ENCODE measurements at places on chromosomes 4 and X.
A peak's percentile ranks its signal among the peaks of the same experiment; 100 is the strongest.

DNA sequence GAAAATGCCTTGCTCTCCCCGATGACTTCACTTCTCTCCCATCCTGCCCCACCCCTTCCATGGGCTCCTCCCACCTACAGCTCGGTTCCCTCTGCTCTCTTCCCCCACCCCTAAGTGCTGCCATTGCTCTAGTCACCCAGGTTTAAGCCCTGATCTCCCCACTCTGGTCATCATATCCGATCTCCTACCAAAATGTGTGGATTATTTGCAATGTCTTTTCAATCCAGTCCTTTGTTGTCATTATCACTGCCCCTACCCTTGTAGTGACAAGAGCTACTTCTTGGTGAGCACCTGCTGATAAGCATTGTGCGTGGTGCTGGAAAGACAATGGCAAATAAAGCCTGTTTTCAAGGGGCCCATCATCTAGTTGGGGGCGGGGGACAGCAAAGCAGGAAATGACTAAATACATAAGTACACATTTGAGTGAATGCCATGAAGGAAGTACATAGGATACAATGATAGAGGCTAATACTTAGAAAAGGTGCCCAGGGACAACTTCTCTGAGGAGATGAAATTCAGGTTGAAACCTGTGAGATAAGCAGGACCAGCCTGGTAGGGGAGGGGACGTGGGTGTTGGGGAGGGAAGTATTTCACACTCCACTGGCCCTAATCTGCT, 63.8 kb downstream of the DLG3 start:
- no peak for DNase-seq

DNA sequence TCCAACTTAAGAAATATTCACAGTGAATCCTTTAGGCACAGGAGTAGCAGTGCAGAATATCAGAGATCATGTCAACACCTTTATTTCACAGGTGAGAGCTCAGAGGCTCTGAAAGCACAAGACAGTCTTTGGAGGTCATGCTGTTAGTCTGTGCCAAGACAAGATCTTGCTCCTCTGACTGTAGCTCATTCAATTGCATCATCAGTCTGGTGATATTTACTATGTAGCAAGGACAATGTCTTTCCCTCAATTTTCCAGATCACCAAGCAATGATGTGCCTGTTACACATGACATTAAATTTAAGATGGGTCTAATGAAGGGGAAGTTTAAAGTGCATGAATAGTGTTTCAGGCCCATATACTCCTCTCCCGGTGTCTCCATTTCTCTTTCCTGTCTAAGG, 277.5 kb downstream of the IL15 start:
- no peak for DNase-seq

DNA sequence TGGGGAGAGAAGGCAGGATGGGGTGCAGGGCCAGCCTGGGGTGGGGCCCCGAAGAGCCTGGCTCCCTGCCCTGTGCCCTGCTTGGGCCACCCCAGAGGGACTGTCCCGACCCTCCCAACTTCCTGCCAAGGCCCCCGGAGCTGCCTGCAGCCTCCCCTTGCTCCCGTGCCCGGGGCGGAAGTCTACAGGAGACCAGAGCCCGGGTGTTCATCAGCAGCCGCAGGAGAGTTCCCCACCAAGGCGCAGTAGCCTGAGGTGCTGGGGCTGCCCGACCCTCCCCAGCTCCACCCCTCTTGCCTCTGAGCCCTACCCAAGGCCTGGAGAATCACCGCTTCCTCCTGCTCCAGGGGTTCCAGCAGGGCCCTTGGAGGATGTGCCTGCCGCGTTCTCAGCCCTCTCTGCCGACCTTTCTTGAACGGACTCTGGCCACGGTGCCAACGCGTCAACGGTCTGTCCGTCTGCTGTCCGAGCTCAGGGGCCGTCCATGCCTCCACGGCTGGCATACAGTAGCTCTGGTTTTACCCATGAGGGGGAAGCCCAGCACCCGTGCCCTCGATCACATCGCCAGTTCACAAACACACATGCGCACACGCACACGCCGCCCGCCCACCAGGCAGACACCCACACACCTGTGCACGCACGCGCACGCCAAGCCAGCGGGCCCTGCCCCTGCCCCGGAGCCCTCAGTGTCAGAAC, 36.0 kb upstream of the SPON2 start:
- no peak for DNase-seq

- no peak for DNase-seq
Observed at GRCh38 chr4:183532821-183533220, 28.0 kb downstream of the ING2 start.

DNA sequence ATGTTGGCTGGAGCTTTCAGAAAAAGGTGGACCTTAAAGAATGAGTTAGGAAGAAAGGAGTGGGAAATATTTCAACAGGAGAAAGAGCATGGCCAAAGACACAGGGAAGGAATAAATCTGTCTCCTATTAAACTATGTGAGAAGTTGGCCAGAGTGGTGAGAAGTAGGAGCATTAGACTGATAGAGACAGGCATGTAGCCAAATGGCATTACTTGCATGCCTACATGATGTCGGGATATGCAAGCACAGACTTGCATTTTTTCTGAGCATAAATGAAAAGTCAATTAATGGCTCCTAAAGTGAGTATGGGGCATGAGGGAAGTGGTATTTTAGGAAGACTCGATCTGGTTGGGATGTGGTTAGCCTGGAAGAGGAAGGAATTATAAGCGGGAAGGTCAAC, 279.6 kb upstream of the PITX2 start:
- DNase-seq = no peak

- no peak for DNase-seq
Observed at GRCh38 chr4:47531954-47532321, 46.9 kb downstream of the ATP10D start.

- no peak for DNase-seq
Observed at GRCh38 chr4:110122201-110122600, 76.2 kb downstream of the ELOVL6 start.

DNA sequence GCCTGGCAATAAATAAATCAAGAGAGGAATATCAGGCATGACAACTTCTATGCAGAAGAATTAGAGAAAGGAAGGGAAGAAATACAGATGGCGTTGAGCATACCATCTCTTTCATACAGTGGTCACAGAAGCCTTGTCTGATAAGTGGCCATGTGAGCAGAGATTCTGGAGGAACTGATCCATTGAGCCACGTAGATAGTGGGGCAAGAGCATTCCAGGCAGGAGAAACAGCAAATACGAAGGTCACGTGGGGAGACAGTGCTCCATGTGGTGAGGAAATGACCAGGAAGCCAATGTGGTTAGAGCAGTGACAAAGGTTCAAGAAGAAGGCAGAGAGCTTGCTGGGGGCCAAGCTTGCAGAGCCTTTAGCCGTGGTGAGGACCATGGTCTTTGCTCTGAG, 226.7 kb upstream of the NOCT start:
- DNase-seq = no peak

GRCh38 chrX:40734971-40735324, 394 bp downstream of the MED14 start:
- DNase-seq = no peak

- DNase-seq = peak; percentile 78
Observed at GRCh38 chrX:40644821-40645358, 2.5 kb downstream of the CXorf38 start.

- no peak for DNase-seq
Observed at GRCh38 chr4:185552254-185552653, 16.9 kb upstream of the PDLIM3 start.

GRCh38 chrX:109760209-109760921, 27.3 kb upstream of the ACSL4 start:
- no peak for DNase-seq

DNA sequence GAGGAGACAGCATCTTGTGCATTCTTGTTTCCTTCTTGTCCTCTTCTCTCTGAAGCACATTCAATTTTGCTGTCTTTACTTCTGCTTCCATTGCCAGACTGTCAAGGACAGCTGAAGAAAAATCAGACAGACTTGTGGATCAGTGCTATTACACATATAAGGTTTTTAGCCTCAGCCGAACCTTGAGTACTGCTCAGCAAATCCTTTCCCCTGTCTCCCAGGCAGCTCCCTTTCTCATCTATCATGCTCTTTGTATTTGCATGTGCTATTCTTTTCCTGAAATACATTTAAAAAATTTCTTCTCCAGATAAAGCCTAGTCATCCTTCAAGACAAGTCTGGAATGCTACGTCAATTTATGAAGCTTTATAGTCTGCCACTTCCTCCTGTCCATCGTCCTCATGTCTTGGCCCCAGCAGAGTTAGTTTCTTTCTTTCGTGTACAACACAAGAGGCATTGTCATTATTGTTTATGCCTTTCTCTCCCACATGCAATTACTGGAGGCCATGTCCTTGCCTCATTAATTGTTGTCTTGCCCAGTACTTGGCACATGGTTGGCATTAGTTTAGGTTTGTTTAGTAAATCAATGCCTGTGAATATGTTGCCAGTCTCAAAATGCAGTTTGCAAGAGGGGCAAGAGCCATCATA, 45.1 kb downstream of the ADGRL3 start:
- no peak for DNase-seq

- DNase-seq = peak; percentile 39
Observed at GRCh38 chrX:10208953-10209352, 52.2 kb downstream of the CLCN4 start.

- DNase-seq = no peak
Observed at GRCh38 chrX:104183685-104184084, 17.4 kb downstream of the FAM199X start.

DNA sequence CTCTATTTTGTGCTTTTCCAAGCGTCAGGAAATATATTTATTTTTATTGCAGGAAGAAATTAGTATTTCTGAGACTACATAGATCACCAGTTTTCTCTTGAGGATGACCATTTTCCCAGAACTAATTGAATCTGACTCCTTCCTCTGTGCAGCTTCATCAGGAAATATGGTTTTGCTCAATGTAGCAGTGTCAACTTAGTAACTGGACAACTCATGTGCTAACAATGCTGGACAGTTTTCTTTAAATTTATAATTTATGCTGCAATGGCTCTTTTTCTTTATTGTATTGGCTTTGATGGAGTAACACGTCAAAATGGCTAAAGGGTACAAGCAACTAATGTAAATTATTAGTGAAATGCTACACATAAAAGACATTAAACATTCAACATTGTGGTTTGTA, 531.5 kb downstream of the ANKRD50 start:
- DNase-seq = no peak

GRCh38 chrX:66110112-66110511, 53.9 kb upstream of the HEPH start:
- peak; percentile 42 for DNase-seq

DNA sequence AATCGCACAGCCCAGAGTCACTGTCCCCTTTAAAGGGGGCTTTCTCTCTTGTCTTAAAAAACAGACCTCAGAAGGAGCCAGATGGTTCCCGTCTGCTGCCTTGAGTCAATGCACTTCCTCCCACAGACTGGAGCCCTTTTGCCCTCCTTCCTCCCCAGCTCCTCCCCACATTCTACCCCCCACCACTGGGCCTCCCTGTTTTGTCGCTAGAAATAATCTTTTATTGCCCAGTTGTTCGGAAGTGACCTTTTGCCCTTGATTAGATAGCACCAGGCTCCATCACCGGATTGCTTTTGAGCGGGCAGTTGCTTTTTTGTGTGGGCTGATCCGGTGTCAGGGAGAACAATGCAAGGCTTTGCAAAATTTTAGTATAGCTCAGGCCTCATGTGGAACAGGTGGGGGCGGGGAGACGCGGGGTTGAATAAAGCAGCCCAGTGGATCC, 47.7 kb downstream of the SPRY1 start:
- peak; percentile 78 for DNase-seq

DNA sequence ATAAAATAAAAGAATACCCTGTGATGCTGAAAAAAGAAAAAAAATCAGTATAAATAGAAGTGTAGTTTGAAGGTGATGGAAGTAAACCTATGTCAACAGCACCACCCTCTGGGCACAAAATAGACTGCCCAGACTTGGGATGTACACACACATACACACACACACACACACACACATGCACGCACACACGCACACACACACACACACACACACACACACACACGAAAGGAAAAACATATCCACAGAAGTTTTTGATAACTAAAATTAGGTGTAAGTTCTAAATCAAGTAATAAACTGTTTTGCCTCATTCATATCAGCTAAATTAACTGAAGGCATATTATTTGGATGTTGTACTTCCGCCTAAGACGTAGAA, 40.5 kb downstream of the ANXA5 start:
- DNase-seq = peak; percentile 4

DNA sequence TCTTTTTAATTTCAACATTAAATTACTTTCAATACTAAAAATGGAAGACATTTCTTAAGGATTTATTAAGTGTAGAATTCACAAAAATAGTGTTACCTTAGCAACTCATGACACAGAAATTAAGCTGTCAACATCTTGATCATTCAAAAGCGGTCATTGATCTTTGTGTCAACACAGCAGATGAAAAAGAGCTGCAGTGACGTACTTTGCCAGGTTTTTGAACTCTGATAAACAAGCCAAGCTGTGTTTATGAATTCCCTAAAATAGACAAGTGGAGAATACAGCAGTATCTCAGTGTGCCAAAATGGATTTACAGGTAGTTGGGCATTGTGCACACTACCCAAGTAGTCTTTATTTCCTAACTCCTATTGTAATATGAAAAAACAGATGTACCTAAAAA, 1141.8 kb upstream of the PCDH7 start:
- no peak for DNase-seq

GRCh38 chr4:6894528-6895498, 14.8 kb upstream of the TBC1D14 start:
- DNase-seq = no peak

GRCh38 chr4:173488656-173489055, 41.4 kb downstream of the HAND2 start:
- no peak for DNase-seq

DNA sequence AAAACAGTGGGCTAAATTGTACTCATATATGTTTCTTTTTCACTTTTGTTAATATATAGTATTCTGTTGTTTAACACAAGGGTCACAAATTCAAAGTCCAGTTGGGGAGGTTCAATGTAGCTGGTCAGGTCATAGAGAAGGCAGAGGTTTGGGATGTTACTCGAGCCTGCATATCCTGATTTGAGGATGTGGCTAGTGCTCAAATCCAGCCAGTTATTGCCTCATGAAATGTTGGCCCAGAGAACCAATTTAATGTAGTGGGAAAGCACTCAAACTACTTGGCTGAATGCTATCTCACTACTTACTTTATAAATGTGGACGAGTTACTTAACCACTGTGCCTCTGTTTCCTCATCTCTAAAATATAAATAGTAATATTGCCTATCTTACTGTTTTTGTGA, 12.5 kb downstream of the USO1 start:
- no peak for DNase-seq

- no peak for DNase-seq
Observed at GRCh38 chr4:41537292-41537890, 566 bp upstream of the LIMCH1 start.

GRCh38 chr4:118081434-118081833, 47.1 kb downstream of the NDST3 start:
- DNase-seq = no peak

- DNase-seq = no peak
Observed at GRCh38 chr4:125650557-125650956, 335.8 kb downstream of the FAT4 start.

DNA sequence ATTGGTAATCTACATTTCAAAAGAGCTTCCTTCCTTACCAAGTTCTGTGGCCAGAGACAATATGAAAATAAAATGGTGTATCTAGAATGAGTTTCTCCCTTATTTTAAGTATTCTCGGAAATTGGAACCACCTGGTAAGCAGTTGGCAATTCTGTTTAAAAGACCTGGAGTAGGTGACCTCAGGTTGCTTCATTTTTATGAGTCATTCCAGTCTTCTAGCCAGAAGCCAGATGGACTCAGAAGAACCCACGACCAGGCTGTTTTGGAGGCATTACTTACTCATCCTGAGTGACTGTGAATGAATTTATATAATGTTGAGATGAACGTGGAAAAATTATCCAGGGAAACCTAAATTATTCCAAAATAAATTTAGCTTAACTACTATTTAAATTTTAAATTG, 9.1 kb downstream of the BMPR1B start:
- no peak for DNase-seq
